Esophagus squamous epithelium (tissue), 5 donors: ENCODE measurements at places on chromosomes 3 and 15.

DNA sequence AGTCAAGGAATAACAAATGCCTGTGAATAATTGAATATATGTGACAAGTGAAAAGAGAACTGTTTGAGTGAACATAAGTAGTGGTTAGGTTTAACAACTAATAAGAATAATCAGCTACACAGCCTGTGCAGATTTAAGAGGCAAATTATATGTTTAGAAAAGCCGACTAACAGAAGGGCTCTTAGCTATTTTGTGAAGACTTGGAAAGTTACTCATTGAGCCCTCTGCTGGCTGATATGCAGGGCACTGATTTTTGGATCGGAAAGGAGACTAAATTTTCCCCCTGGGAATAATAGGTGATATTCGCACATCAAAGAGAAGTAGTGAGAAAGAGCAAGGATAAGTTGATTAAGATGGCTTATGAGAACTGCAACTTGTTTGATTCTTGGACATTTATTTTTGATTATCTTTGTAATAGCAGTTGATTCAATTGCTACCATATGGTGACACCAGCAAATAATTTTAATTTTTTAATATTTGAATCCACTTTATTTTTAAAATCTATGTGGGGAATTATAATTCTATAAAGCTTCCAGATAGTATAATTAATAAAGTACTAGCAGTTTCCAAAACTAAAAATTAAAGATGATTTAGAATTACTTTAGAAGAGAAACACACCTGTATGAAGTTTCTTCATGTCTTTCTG, 156.2 kb downstream of the NLGN1 start:
- no peak for DNase-seq

DNA sequence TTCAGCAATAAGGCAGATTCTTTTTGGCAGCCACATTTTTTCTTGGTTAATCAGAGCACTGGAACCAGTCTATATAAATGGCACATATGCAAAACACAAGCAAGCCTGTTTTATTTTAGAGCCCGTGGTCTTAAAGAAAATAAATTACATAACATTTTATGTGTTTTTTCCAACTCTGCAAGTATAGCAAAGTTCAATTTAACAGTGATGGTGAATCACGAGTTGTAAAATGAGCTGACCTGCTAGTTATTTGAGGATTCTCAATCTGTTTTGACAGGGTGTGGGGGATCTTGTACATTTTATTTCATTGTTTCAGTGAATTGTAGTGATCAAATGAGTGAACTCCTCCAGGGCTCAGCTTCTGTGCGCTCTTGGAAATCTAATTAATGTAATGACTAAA, 2.7 kb downstream of the ARHGEF26 start:
- DNase-seq: no peak

GRCh38 chr15:39741258-39741657, 41.4 kb downstream of the FSIP1 start:
- no peak for DNase-seq

GRCh38 chr3:55549177-55549576, 62.1 kb upstream of the WNT5A start:
- no peak for DNase-seq

DNA sequence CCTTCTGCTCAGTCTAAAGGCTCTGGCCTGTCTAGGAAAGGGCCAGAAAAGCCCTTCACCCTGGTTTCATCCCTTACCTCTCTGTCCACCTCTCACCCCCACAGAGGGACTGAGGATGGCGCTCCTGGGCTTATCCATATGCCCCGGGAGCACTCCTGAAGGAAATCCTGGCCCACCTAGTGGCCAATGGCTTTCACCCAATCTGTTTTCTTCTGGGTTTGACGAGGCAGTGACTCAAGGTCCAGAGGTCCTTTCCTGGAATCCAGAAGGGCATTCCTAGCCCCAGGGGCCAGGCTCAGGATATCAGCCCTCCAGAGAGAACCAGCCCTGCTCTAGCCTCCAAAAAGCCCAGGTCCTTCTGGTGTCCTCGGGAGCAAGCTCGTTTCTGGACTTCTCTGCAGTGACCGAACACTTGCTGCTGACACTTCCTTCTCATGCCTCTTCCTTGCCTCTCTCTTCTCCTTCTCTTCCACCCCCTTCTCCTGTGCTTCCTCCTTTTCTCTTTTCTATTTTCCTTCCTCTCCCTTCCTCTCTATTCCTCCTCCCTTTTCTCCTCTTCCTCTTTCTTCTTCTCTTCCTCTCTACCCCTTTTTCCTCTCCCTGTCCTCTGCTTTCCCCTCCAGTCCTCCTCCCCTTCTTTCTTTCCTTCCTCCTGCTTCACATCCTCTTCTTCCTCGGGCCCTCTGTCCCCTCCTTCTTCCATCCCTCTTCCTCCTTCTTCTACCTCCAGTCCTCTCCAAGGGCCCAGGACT, 59.6 kb downstream of the RHCG start:
- no peak for DNase-seq

GRCh38 chr3:60803216-60804173, 447.8 kb downstream of the FHIT start:
- DNase-seq: no peak

- no peak for DNase-seq
Measured at GRCh38 chr3:33428734-33429133, 11.5 kb downstream of the UBP1 start.

GRCh38 chr15:90320062-90320884, 31.8 kb upstream of the ZNF774 start:
- no peak for DNase-seq
